ENCODE measurements at places on chromosomes 1 and 21.
A peak's percentile ranks its signal among the peaks of the same experiment; 100 is the strongest.

DNA sequence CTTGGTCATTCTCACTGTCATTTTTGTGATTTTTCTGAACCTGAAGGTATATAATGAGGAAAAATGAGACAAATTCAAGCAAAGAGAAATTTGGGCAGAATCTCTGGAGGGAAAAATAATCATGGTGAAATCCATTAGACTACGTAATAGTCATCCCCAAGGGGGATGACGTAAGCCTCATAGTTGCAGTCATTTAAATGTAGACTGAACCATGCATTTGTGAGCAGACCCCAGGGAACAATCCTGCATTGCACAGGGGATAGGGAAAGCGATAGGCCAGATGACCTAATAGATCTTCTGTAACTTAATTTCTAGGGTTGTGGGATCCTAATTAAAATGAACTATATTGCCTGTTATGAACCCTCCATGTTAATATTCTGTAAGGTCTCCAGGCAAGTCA, 167.4 kb upstream of the C1orf21 start:
- no peak for DNase-seq

DNA sequence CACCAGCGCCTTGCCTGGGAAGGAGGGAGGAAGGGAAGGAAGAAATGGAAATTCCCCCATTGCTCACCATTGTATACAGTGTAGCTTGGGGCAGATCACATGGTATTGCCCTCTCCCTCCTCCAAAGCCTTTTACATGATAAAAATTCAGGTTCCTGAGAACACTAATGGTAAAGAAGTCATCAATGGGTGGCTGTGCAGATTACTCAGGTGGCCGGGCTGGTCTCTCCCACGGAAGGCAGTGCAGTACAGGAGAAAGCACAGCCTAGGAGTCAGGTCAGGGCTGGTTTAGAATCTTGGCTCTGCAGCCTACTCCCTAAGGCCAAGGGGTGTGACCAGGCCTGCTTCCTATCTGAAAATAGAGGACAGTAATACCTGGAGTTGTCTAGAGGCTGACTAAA, 107.9 kb downstream of the SUSD4 start:
- no peak for DNase-seq

GRCh38 chr21:42472521-42472920, 23.5 kb downstream of the RSPH1 start:
- no peak for DNase-seq

DNA sequence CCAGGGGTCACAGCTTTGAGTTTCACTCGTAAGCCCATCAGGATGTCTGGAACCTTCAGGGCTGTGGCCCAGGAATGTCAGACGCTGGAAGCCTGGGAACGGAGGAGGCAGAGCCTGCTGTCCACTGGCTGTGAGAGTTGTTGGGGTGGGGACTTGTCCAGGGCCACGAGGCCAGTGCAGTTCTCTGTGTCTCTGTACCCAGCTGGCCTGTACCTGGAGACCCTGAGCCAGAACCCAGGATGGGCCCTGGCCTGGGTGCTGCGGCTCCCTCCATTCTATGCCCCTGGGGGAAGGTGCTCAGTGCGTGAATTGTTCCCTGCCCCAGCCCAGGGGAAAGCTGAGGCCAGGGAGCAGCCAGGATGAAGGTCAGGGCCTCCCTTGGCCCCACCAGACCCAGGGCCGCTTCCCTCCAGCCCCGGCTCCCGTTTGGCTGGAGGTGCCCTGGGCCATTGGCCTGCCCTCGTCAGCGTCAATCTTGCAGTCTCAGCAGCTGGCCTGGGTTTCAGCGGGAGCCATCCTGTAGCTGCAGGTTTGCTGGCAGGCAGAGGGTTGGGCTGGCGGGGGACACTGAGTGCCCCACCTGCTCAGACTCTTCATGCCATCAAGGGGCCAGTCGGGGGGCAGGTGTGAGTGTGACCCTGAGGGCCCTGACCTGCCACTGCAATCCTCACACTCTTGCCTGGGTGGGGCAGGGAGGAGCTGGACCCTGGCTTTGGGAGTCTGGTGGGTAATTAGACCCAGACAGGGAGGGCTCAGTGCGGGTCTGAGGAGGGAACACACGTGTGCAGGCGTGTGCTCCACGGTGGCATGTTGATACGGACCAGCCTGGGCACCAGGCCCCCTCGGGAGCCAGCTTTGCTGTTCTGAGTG, 724 bp upstream of the CALML6 start:
- no peak for DNase-seq

GRCh38 chr1:150963321-150964163, 11.1 kb downstream of the CERS2 start:
- no peak for DNase-seq

- no peak for DNase-seq
These were observed 38.6 kb upstream of the GPR88 start for GRCh38 chr1:100499194-100499811.

GRCh38 chr1:207825719-207826556, 74.1 kb downstream of the CD46 start:
- peak; percentile 77 for DNase-seq

DNA sequence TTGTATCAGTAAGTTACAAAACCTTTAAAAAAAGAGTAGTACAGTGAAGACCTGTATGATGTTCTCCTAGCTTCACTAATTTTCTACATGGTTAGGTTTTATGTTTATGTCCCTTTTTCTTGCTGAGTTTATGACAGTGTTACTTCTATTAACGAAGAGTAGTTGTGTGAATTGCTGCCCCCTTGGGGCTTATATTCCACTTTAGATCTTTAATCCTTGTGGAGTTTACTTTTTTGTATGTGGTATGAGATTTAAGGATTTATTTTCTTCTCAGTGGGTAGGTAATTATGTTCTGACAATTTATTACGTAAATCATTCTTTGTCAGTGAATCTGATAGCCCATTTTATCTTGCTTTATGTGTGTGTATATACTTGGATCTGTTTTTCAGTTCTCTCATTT, 14.8 kb downstream of the KCTD3 start:
- no peak for DNase-seq

GRCh38 chr21:29326914-29327554, 28.3 kb downstream of the BACH1 start:
- DNase-seq = no peak

GRCh38 chr1:19770436-19771190, 29.1 kb downstream of the TMCO4 start:
- no peak for DNase-seq

- DNase-seq = no peak
These were observed 12.7 kb downstream of the SLC37A1 start for GRCh38 chr21:42526379-42526727.

DNA sequence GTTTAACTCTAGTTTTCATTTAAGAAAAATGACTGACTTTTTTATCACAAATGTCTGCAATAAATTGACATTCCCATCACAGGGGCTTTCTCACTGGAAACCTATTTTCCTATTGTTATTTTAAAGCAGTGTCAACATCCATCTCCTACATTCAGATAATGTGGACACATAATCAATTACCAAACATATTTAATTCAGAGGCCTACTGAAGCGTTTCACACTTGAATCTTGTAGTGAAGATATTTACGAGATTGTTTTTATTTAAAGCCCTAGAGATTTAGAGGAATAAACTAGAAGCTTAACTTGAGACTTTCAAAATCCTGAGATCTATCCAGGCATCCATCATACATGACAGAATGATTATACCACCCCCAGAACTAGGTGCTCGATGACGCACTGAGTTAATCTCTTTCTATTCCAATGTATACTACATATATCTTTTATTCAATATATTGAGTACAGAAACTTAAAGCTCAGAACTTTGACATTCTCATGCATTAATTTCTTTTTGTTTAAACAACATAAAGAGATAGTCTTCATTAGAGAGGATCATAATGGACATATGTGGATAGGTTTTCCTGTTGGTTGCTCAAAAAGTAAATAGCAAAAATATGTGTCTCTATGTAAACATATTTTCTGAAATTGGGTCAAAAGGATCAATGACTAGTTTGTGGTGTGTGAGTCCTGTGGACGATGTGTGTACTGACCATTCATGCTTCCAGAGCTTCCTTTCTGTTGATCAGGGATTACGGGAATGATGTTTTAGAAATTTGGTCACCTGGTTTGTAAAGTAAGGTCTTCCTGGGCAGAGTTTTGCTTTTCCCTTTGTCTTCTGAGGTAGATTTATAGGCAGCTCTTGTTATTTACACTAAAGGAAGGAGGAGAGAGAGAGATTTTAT, 171.5 kb upstream of the HMCN1 start:
- no peak for DNase-seq

DNA sequence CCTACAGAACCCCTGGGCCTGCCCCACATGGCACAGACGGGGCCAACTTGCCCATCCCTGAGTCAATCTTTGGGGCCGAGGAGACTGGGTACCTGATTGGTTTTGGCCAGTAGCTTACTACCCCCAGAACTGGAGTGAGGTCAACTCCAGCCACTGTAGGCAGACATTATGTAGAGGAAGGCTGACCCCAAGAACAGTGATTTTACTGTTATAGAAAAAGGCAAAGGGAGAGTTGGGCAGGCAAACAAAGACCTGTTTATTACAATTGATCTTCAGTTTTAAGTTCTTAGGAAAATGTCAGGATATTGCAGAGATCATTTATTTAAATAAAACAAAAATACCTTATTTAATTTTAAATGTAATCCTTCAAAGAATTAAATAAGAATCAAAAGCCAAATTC, 653.8 kb downstream of the NPHP4 start:
- DNase-seq = no peak

GRCh38 chr1:24762133-24762676, 17.0 kb downstream of the CLIC4 start:
- no peak for DNase-seq

DNA sequence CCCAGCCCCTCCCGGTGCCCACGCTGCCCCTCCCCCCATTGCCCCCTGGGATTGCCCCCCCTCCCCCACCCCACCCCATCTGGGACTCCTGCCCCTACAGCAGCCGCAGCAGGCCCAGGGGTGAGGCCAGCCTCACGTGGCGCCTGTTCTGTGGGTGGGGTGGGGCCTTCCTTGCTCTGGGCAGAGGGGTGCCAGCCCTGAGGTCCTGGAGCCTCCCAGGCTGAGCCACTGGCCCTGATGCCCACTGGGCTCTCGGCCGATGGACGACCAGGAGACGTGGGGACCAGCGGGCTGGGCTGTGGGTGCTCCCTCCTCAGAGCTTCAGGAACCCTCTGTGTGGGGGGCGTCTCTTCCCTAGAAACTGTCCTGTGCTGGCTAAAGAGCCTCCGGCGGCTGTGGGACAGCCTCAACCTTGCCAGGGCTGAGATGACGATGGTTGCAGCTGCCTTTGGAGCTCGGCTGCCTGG, 5.8 kb upstream of the C1orf159 start:
- no peak for DNase-seq

DNA sequence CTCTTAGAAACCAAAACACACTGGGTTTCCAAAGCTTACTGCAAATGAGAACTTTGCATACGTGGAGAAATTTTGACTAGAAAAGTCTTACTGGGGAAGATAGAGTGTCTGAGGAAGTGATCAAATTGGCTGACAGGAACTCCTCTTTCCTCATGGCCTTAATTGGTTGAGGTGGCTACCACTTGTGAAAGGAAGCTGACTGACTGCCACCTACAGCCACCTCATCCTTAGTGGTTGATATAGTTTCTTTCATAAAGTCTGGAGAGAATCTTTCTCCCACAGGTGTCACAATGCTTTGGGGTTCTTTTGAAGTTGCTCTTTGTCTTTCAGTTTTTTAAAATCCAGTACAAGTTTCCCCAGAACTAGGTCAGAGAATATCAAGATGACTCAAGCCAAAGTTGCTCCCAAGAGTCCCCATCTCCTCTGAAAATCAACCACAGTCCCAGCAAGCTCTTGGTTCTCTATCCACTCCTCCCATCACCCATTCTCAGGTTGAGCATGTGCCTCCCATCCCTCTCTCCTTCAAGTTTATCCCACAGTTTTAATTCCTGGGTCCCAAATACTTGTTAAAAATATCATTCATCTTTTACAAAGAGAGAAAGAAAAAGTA, 43.3 kb downstream of the GPR88 start:
- no peak for DNase-seq

DNA sequence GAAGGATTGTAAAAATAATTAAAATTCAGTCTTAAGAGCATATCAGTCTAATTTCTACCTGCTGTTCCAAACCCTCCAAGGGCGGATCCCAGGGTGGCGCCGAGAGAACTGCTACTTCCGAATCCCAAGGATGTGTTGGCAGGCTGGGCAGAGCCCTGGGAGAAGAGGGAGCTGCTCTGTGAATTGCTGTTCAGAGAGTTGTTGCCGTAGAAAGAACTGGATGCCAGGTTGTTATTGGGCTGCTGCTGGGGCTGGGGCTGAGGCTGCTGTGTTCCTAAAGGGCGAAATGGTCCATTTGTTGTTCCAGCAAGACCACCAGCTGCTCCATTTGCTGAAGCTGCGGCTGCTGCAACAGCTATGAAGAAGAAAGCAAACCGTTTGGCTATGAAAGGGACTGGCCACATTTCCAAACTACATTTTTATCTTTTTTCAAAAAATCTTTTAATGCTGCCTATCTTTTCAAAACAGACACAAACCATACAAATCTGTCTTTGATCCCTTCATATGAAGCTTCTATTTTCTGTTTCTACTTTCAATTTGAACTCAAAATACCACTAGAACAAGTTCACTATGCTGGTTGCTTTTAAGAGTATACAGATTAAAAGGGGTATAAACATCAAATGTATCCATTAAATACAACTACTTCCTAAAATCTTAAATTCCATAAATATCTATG, 57.5 kb upstream of the SDC3 start:
- no peak for DNase-seq

- no peak for DNase-seq
These were observed 6.6 kb downstream of the HNRNPU start for GRCh38 chr1:244857761-244858160.

- DNase-seq = no peak
These were observed 5.5 kb upstream of the PROX1 start for GRCh38 chr1:213982289-213982671.

GRCh38 chr21:35547946-35548774, 499.1 kb upstream of the RUNX1 start:
- no peak for DNase-seq

DNA sequence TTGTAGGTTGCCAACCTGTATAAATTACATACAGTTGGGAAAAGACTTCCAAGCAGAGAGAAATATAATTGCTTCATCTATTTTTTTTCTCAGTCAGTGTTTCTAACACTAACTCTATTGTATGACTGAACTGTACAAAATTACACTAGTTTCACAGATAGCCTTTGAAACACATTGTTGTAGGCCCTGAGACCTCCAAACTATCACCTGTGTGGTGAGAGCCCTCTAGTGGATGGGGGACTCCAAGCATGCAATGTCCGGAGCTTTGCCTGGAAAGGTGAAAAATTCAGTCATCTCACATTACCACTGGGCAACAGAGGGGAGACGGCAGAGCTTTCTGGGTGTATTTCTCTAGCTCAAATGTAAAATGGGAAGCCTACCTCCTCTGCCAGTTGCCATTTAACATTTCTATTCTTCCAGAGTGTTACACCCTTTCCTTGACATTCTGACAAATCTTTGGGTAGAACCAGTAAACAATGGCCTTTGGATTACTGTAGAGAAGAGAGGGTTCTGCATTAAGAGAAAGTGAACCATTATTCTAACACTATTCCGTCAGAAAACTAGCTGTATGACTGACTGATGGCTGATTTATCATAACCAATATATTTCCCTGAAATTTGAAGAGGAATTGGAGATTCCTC, 212.2 kb downstream of the LYPLAL1 start:
- DNase-seq = no peak

GRCh38 chr1:100806601-100807000, 87.1 kb downstream of the VCAM1 start:
- DNase-seq = no peak

Data from stimulated activated CD8-positive, alpha-beta memory T cell treated with anti-CD3 and anti-CD28 coated beads, Interleukin-2, amount 100 ng/mL, for 48 hours (primary cell).